Stimulated activated CD4-positive, alpha-beta T cell treated with anti-CD3 and anti-CD28 coated beads, Interleukin-15, amount 100 ng/mL, for 1 hour (primary cell): ENCODE measurements at places on chromosomes 5 and 9.

DNA sequence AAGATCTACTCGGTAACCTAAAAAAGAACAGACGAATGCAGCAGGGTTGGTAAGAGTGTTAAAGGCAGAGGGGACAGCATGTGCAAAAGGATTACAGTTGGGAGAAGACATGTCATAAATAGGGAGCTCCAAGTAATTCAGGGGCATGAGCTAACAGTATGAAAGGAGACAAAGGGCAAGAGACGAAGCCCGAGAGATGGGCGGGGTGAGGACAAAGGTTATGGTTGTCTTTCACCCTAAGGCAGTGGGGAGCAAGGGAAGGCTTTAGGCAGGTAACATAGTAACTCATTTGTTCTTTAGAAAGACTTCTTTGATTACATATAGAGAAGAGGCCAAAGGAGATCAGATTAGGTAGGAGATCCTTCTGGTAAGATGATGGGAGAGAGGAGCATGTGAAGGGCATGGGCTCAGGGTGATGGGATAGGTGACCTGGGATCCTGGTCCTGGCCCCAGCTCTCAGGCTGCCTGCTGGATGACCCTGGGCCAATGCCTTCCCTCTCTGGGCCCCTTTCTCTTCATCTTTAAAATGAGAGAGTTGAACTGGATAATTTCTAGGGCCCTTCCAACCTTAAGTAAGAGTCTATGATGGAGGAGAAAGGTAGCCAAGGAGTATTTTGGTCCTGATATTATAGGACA, 19.5 kb downstream of the MORN5 start:
- DNase-seq: no peak

DNA sequence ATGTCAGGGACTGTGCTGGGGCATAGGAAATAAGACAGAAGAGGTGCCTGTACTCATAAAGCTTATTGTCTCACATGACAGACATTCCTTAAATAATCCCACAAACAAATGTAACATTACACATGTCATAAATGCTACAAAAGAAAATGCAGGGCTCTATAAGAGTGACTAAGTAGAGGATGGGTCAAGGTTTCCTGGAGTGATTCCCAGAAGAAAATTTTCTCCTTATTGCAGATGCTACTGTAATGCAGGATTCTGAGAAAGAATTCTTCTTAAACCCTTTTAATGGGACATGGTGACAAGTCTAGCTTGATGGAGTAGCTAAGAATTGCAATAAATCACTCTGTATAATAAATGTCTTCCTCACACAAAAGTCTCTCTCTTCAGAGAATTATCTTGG, 55.7 kb downstream of the SH3TC2 start:
- DNase-seq: no peak

DNA sequence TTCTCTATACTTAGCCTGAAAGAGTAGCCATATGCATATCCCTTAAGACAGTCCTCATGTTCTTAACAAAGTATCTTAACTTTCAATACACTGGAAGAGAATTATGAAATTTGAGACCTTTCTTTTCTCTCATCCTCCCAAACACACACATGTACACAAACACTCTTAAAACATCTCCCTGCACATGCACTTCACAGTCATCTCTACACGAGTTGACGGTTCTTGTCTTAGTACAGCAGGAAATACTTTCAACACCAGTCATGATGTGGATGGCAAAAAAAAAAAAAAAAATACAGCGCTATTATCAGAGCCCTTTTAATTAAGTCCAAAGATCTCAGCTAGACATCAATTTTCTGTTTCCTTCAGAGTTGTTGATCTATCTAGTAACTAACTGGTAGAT, 43.6 kb upstream of the PCSK1 start:
- DNase-seq: no peak

GRCh38 chr5:116361171-116361967, 213.3 kb downstream of the SEMA6A start:
- no peak for DNase-seq

- DNase-seq: no peak
These were observed 10.8 kb downstream of the UBE2D2 start for GRCh38 chr5:139571966-139572365.

DNA sequence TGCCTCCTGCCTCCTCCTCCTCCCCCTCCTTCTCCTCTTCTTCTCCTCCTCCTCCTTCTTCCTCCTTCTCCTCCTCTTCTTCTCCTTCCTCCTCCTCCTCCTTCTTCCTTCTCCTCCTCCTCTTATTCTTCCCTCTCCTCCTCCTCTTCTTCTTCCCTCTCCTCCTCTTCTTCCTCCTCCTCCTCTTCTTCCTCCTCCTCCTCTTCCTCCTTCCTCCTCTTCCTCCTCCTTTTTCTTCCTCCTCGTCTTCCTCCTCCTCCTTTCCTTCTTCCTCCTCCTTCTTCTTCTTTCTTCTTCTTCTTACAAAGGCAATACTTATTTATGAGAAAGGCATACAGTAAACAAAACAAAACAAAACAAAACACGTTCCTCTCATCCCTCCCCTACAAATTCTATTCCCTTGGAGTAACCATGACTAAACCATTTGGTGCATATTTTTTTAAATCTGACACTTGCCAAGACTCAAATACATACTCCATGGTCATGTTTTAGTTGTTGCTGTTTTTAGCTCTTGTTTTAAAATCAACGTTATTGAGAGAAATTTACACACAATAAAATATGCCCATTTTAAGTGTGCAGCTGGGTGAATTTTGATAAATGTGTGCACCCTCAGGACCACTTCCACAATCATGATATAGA, 135.6 kb downstream of the FOXD1 start:
- DNase-seq: no peak
